ENCODE measurements at places on chromosomes 4 and X.

DNA sequence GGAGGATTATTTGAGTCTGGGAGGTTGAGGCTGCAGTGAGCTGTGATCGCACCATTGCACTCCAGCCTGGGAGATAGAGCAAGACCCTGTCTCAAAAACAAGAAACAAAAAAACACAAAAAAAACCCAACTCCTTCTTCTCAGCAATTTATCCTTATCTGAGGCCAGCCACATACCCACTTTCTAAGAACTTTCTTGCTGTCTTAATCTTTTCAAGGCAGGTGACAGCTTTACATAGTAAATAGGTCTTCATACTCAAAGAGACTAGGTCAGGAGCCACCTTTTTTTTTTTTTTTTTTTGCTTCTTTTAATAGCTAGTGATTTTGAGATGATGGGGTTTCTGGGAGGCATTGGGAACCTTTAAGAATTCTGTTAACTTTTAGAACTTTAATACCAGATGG, 26.1 kb upstream of the ZCCHC13 start:
- DNase-seq = no peak

GRCh38 chr4:145388043-145388442, 93.6 kb upstream of the SMAD1 start:
- no peak for DNase-seq

DNA sequence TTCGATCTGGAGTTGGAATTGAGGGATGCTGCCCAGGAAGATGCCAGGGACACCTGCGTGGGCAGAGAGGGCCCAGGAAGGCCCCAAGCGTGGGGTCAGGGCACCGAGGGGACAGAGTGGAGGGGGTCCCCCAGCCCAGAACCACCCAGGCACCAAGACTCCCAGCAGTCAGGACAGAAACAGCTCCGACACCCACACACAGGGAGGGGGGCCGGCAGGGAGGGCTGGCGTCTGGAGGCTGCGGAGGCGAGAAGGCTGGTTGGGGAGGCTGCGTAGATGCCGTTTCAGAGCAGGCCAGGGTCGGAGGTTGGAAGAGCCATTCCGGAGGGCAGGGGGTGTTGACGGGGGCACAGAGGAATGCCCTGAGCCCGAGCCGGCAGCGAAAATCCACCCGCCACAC, 23.6 kb downstream of the ATP5ME start:
- DNase-seq = no peak

GRCh38 chr4:147361726-147362125, 119.2 kb upstream of the EDNRA start:
- no peak for DNase-seq

DNA sequence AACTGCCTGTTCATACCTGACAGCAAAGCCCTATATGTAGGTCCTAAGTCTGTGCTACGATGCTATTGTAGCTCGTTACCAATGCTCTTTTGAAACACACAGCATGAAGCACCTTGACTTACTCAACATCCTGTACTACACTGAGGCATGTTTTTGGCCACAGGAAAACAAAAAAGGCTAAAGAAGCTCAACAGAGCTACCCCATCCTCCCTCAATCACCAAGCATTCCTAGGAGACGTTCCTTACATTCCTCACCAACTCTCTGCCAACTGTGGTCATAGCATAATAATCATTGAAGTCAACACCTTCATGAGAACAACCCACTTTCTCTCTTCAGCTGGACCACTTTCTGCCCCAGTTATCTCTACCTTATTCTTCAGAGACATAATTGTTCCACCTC, 73.7 kb upstream of the SLC25A43 start:
- no peak for DNase-seq

DNA sequence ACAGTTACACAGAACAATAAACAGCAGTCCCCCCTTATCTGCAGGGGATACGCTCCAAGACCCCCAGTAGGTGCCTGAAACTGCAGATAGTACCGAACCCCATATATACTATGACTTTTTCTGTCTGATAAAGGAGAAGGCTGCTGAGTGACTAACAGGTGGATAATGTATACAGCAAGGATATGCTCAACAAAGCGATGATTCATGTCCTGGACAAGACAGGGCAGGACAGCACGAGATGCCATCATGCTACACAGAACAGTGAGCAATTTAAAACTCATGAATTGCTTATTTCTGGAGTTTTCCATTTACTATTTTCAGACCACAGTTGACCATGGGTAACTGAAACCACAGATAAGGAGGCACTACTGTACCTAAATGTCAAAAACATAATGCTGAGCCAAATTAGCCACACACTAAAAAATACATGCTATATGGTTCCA, 76.1 kb downstream of the MANBA start:
- DNase-seq = no peak

DNA sequence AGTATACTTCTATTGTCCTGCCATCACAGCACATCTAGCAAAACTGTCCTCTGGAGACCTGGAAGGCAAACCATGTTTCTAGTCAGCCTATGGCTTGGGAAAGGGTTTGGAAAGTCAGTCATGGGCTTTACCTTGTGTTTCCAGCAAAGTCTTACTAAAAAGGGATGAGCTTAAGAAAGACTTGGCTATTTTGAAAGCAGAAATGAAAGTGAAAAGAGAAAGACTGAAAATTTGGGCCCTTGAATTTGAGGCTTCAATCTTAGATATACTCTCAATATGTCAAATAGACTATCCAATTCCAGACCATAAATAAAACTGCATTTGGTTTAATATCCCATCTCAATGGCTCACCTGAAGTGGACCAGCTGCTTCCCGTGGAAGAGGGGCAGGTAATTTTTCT, 127.9 kb downstream of the ZNF330 start:
- DNase-seq = no peak

DNA sequence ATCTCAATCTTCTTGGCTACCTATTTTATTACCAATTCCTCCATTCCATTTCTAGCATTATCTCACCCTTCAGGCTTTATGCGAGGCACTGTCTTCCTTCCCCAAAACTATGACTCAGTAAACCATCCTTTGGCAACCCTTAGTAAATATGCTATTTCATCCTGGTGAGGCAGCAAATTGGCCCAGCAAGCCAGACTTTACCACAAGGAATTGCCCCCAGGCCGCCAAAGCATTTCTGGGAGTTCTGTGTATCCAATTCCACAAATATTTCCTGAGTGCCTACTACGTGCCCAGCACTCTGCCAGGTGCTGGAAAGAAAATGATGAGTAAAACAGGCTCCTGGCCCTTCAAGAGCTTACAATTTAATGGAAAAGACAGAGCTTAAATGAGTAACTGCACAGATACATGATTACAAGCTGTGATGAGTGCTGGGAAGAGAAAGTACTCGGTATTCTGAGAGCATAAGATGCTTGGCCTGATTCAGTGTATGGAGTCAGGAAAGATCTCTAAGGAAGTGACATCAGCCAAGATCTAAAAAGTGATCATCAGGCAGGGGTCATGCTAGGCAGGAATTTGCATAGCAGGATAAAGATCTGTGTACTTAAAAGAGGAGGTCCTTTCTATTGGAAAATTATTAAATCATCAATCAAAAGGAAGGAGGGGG, 193.8 kb downstream of the ADAMTS3 start:
- DNase-seq = no peak

DNA sequence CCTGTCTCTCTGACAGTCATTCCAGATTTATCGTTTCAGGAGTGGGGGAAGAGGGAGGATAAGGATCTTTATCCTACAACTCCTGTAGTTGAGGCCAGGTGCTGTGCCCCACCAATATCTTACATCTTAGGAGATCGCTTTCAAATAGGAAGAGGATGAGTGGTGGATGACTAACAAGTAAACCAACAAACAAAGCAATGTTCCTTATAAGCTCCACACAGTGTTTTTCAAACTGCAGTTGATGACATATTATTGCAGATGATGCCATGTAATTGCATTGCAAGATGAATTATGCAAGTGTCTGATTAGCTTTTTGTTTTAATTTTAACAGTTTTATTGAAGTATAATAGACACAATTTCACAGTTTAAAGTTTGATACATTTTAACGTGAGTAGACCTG, 35.8 kb upstream of the TMEM164 start:
- no peak for DNase-seq

GRCh38 chr4:139331185-139331584, 28.9 kb upstream of the NDUFC1 start:
- DNase-seq = no peak

GRCh38 chr4:145565328-145565727, 53.9 kb upstream of the MMAA start:
- DNase-seq = no peak

GRCh38 chrX:29315931-29316330, 728.7 kb downstream of the IL1RAPL1 start:
- no peak for DNase-seq

- no peak for DNase-seq
Observed at GRCh38 chr4:46931981-46932380, 22.9 kb upstream of the COX7B2 start.

DNA sequence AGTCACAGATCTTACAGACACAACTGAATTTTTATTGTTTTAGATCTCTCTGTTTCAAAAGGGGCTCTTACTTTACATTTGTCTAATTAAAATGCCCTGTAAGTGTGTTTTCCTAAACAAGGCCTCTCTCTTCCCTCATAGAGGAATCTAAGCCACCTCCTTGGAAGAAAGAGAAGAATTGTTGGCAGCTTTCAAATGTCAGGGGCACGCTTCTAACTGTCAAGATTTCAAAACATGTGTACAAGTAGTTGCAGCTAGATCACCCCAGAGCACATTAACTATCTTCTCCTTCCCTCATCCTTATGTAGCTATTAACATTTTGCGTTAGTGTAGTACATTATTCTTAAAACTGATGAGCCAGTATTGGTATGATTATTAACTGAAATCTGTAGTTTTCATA, 266.5 kb upstream of the BOD1L1 start:
- DNase-seq = no peak

GRCh38 chrX:81377329-81377728, 175.4 kb downstream of the SH3BGRL start:
- no peak for DNase-seq

DNA sequence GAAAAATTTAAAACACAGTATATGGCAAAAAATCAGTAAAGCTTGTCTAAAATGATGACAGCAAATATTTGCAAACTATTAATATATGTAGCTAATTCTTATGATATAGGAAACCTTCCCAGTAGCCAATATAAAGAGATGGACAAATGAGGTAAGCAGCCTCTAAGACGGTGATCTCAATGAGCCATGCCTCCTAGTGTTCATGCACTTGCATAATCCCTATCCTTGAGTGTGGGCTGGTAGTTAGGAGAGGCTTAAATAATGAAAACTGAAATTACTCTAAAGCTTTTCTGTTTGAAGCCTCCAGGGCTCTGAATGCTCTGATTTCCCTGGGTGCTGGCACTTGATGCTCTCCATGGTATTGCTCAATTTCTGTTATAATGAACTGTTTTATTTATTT, 24.6 kb upstream of the ARMCX4 start:
- no peak for DNase-seq

DNA sequence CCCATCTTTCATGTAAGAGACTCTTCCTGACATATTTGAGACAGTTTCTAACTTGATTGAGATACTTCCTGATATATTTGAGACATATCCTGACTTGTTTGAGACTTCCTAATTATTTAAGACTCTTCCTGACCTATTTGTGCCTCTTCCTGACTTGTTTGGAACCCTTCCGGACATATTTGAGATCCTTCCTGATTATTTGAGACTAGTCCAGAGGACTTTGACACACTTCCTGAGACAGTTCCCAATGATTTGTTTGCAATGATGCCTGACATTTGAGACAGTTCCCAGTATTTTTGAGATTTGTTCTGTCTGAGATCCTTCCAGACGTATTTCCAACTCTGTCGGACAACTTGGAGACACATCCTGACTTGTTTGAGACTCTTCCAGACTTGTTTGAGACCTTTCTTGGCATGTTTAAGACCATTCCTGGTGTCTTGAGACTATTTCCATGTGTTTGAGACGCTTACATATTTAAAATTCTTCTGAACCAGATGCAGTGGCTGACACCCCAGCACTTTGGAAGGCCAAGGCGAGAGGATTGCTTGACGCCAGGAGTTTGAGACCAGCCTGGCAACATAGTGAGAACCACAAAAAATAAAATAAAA, 118.9 kb upstream of the USP9X start:
- no peak for DNase-seq

DNA sequence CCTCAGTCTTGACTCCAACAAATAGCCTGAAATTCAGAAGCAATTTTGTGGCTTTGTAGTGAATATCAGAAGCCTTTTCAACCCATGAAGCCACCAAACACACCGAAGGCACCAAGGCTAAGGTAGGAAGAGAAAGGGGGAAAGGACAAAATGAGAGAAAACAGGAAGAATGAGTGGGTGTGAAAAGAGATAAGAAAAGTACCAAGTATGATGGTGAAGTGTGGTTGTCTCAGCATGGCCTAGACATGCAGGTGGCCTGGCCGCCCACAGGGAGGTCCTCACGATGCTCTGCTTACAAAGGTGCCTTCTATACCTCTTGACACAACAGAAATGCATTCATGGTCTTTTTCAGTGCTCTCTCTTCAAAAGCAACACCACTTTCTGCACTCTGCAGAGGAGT, 34.9 kb downstream of the ACSL1 start:
- DNase-seq = no peak

- DNase-seq = no peak
Observed at GRCh38 chr4:2570551-2571222, 34.2 kb downstream of the FAM193A start.

DNA sequence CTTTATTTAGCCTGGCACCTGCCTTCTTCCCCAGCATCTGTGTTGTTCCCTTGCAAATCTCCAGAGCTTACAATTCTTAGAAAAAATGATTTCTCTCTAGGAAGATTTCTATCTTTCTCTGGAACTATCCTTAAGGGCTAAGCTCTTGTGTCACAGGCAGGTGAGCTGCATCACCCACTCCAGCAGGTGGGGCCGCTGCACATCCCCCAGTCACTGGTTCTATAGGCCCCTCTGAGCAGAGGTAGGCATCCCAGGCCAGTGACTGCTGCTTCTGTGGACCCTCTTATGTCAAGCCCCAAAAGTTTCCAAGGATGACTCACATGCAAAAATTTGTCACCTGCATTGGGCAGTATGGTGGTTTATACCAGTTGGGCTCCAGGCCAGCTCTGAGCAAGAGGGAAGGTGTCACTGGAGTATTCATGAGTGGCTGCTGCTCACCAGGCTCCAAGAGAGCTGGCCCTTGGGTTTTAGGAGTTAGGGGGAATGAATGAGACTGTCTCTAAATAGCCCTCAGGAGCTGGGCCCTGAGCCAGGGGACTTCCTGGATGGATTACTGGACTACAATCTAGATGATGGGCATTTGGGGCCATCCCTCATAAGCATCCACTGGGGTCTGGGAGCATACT, 208.1 kb upstream of the EOLA2 start:
- DNase-seq = no peak

DNA sequence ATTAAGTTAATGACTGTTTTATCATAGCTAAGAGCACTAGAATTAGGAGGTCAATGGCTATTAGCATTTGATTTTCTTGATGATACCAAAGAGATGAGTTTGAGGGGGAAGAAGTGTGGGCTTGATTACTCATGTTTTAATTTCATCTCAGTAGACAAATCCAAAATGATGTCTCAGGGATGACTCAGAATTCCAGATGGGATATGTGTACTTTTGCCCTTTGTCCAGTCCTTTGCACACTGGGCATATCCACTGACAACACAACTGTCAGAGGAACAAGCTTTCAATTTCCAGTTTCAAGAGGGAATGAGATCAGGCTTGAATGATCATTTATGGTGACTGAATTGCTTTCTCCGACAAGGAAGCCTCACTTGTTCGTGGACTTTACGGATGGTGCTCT, 325.3 kb upstream of the FTHL17 start:
- DNase-seq = no peak

- no peak for DNase-seq
Observed at GRCh38 chrX:20057479-20057878, 59.2 kb downstream of the MAP7D2 start.

GRCh38 chrX:5458300-5458842, 770.3 kb downstream of the NLGN4X start:
- no peak for DNase-seq

Data from DMS79 (cell line).